Stimulated activated CD8-positive, alpha-beta memory T cell treated with anti-CD3 and anti-CD28 coated beads, Interleukin-15, amount 100 ng/mL, for 24 hours (primary cell): ENCODE measurements at places on chromosomes 16 and 17.

DNA sequence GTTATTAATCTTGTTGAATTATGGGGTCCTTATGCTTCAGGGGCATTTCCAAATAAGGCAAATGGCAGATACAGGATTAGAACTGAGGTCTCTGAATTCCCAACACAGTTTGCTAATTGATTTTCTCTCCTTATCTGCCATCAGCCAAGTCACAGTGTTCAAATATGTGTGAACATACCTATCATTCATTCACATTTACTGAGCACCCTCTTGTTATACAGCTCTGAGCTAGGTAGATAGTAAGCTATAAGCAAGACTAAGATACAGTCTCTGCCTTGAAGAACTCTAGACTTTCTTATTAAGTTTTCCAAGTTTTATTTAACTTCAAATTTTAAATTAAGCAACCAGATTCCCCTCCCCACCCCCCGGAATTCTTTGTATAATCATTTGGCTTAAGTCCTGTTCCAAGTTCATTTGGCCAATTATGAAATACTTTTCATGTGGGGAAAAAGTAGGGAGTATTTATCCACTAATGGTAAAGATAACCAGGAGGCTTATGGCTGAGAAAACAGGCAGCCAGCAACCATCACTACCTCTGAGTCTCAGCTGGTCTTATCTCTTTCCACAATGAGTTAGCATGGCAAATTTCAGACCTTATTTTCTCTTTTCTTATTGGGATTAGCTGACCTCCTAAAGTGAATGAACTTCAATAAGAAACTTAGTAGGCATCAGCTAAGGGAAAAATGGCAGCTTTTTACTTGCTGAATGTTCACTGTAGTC, 31.4 kb upstream of the CORO6 start:
- DNase-seq = no peak

DNA sequence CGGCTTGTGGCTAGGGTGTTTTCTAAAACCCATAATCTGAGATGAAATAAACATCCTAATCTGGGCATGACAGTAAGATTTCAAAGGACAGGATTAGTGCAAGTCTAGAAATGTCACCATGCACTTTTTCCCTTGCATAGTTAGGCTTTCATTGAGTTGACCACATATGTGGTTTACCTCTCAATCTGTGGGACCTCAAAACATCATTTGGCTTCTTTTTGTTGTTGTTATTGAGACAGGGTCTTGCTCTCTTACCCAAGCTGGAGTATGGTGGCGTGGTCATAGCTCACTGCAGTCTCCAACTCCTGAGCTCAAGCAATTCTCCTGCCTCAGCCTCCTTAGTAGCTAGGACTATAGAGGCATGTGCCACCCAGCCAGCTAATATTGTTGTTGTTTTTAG, 197.8 kb downstream of the CEP112 start:
- DNase-seq = no peak

- no peak for DNase-seq
These were observed 412.3 kb downstream of the MAF start for GRCh38 chr16:79188115-79188738.

- DNase-seq = no peak
These were observed 554 bp downstream of the MTSS2 start for GRCh38 chr16:70685061-70685937.

DNA sequence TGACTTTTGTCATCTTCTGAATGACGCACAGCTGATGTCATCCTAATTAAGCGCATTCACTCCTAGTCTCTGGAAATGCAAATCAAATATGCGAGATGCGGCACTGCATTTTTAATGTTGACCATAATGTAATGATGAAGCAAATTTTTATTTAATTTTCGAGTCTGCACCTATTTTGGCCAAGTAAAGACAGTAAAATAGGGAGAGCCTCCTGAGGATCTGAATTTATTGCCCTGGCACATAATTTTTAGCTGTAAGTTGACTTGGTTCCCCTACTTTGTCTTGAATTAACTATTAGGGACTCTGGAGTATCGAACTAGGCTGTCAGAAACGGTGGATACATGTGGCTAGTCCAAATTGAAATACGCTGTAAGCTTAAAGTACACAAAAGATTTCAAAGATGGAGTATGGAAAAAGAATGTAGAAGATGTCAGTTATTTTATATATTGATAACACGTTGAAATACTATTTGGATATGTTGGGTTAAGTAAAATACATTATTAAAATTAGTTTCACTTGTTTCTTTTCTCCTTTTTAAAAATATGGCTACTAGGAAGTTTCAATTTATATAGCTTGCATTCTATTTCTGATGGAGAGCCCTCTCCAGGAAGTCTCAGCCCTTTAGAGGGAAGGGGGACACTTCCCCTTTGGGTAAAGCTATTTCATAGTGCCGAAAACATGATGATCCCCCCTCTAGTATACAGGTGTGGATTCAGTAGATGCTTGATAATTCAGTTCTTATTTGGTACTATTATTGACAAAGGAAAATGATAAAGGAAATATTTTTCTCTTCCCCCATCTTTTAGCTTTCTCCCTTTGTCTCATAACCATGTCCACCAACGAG, 991 bp downstream of the KPNA2 start:
- DNase-seq = no peak

GRCh38 chr17:47702391-47702995, 8.5 kb downstream of the TBKBP1 start:
- no peak for DNase-seq

- no peak for DNase-seq
These were observed 778.1 kb upstream of the SOX9 start for GRCh38 chr17:71342737-71343136.
